ENCODE measurements at places on chromosomes 2 and 18. TPM values are rescaled to one million over a fixed set of nuclear protein-coding genes. Genes with fewer than 3 reads are reported as not detected.

DNA sequence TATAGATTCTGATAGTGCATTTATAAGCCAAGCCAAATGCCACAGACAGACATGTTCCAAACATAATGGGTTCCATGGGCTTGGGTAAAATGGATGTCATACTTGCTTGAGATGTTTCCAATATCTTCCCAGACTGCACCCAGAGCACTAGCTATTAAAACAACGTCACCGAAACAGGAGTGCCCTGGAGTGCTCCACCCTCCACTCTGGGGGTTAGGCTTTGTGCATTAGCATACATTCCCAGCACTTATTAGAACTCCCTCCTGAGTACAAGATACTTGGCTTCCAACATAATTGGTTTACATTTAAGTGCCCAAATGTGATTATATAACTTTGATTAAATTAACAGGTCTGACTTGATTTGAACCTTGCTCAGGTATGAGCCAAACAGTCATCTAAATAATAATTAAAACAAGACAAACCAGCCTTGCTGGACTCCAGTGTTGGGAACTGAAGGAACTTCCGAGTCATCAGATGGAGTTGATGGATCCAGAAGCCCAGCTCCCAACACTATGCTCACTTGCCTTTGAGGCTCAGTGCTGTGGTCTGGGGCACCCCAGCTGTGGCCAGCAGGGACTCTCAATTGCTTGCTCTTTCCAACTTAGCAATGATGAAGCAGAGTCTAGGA lies 60.5 kb upstream of the LGALSL start:
- DNase-seq = no peak

GRCh38 chr18:903701-904100 lies 970 bp upstream of the ADCYAP1 start:
- DNase-seq = no peak

REG3A gene
- not detected for total RNA-seq

GRCh38 chr2:37839991-37840390 lies 85.1 kb upstream of the RMDN2 start:
- DNase-seq = no peak

- no peak for DNase-seq
Measured at GRCh38 chr2:1704631-1705556, 39.4 kb downstream of the PXDN start.

GRCh38 chr2:53445383-53446070 lies 322.1 kb upstream of the CHAC2 start:
- DNase-seq = no peak

NEU4 gene
- total RNA-seq = 3.8 TPM

GRCh38 chr2:73776381-73776780 lies 3.5 kb downstream of the DUSP11 start:
- DNase-seq = no peak

DNA sequence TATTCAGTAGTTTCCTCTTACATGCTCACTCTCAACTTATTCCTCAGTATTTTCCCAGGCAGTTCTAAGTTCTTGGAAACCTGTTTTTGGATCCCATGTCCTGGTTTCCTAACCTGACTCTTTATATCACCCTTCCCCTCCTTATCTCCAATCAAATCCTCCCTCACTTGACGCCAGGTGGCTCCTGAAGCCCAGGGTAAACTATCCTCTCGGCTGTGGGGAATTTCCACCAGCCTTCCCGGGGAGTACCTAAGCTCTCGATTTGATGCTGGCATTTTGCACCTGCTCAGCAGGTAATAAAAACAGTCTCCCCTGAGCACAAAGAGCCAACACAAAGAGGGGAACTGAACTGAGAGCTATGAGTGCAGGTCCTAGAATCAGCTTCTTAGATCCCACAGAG lies 538.0 kb downstream of the SLC4A3 start:
- no peak for DNase-seq

DLX2 gene
- total RNA-seq = 0.25 TPM

GRCh38 chr2:232162187-232162586 lies 200.7 kb downstream of the DIS3L2 start:
- no peak for DNase-seq

DNA sequence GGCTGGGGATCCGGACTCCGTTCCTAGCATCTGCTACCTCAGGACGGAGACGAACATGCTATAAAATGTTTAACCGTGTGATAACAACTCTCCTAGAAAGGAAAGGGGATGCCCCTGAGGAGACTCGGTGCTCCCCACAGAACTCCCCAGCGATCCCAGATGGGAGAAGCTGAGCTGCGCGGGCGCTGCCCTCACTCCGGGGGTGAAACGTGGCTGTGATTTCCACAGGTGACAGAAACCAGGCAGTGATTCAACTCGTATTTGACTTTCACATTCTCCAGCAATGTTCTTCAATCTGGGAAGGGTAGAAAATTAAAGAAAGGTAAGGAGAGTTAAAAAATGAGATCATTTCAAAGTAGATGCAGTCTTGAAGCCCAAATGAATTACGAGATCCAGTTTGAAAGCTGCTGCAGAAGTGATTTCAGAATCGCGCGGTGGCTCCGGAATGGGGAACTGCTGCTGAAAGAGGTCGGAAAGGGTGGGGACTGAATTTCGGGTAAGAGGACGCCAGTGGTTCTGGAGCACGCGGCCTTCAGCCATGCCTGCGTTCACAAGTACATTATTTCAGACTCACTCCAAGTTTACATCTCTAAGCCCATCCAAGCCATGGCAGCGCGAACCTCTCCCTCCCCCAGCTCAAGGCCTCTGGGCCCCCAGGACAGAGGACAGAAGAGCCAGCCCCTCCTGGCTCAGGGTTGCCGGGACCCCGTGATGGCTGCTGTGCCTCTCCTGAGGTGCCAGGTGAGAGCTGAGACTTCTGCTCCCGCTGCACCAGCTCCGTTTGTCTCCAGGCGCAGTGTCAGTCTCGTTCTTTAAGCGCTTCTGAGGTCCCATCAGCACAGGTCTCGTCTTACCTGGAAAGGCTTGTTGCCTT lies 39.5 kb downstream of the ADNP2 start:
- no peak for DNase-seq

DNA sequence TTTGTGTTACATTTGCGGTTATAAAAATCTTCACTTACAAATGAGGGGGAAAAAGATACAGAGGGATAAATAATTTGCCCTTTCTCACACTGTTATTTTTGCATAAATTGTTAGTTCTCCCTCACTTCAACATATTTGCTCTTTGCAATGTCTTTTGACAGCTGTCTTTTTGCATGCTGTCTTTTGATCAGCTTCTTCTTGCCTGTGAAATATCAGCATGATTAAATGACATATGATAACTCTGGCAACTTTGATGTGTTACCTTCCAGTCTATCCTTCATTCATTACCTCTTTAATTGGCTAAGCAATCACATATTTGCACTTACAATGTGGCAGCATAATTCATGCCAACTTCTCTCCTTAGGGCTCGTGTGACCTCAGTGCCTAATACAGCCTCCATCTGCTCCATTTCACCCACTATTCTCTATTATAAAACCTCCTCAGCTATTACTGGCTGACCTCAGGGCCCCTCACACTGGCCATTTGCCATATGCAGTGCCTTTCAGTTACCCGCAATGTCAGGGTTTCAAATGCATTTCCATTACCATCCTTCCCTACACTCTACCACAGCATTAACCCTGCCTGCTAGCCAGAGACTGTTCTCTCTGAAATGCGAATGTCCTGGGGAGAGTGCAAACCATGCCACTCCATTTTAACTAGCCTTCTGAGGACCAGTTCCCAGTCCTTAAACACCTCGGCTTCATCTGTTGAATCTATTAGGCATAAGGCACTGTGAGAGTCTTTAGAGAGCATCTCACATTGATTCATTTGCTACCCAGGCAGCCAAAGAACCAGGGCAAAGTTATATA lies 1056.6 kb upstream of the CHAC2 start:
- no peak for DNase-seq

DNA sequence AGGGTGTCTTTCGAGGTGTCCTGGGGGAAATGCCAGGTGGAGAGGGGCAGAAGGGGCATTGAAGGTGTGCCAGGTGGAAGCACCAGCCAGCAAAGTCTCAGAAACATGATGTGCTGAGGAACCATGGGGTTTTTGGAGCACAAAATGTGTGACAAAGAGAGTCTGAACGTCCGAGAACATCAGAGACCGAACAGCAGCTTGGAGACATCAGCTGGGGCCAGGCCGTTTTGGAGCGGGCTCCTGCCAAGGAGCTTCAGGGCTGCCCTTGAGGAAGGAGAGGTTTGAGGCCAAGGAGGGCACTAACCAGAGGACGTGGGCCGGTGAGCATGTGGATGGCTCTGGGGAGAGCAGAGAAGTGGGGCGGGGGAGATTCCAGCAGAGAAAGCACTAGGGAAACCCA lies 5.3 kb upstream of the MBP start:
- no peak for DNase-seq

GRCh38 chr2:202032846-202033316 lies 774 bp upstream of the FZD7 start:
- DNase-seq = no peak

- DNase-seq = no peak
Measured at GRCh38 chr2:226760412-226761194, 39.0 kb downstream of the IRS1 start.

- DNase-seq = no peak
Measured at GRCh38 chr2:43117521-43118143, 108.8 kb downstream of the ZFP36L2 start.

- DNase-seq = no peak
Measured at GRCh38 chr2:240520130-240520973, 37.4 kb downstream of the ANKMY1 start.

DNA sequence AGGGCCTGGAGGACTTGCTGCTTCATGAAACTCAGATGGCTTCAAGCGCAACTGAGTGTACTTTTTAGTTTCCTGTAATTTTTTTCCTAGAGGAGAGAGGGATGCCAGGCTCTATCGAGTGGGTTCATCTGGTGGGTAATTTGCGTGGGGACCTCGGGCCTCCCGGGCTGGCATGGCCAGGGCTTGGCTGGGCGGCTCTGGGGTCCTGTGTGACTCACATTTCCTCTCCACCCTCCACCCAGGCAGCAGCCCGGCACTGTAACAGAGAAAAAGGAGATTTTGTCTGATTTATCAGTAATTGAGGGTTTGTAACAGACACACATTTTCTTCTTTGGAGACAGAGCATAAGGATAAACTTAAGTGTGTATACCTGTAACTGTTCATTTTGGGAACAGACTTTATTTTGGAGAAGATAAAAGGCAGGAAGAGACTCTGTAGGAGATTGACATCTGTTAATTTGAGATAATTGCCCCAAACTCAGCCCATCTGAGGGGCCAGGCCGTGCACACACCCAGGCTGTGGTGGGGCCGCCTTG lies 64.3 kb downstream of the NFATC1 start:
- no peak for DNase-seq

HNRNPLL gene
- total RNA-seq = 88.4 TPM

- DNase-seq = no peak
Measured at GRCh38 chr2:72004201-72004915, 143.3 kb downstream of the CYP26B1 start.

All from natural killer cell treated with Interleukin-12 subunit alpha and Interleukin-12 subunit beta and Interleukin-15 and Interleukin-18, amount 100 ng/mL, for 72 hours (primary cell).